Hepatic stellate cell (primary cell): ENCODE measurements at places on chromosomes 5 and 9.
A peak's percentile ranks its signal among the peaks of the same experiment; 100 is the strongest.

- DNase-seq, result no peak
Observed at GRCh38 chr5:82259172-82259800, 18.9 kb downstream of the RPS23 start.

DNA sequence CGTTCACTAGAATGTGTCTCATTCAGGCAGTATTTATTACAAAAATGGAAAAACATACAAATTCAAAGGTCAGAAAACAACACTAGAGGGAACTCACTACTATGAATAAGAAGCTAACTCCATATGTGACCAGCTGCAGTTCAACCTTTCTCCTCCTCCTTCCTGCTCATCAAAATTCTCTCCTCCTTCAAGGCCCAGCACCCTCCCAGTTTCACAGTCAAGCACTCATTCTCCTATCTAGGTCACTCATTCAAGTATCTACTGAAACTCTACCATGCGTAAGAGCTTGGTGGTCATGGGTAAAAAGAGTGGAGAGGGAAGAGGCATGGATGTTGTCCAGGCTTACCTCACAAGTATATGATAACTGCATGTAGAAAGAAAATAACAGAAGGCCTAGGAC lies 27.7 kb downstream of the ECPAS start:
- no peak for DNase-seq

DNA sequence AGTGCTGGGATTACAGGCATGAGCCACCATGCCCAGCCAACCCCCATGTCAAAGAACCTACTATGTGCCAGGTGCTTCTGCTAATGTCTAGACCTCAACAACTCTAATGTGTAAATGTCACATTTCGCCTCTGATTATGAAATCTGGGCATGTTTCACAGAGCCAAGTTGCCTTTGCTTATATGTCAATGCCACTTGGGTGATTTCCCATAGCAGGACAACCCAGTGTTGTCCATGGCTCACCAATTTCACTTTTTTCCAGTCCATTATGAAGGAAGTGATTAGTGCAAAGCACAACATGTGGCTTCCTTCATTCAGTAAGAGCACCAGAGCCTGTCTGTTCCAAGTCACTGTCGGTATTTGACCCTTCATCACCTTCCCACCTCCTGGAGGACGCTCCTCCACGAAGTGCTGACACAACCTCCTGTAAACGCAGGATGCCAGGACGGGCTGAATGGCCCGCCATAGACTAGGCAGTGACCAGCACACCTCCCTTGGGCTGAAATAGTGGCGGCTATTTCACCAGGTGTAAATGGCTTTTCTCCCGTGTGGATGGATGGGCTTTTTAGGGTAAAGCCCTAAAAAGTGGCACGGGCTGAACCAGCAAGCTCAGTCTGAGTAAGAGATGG lies 962 bp upstream of the PKN3 start:
- DNase-seq, result no peak

GRCh38 chr5:81226949-81227348 lies 6.2 kb upstream of the CKMT2 start:
- DNase-seq, result no peak

DNA sequence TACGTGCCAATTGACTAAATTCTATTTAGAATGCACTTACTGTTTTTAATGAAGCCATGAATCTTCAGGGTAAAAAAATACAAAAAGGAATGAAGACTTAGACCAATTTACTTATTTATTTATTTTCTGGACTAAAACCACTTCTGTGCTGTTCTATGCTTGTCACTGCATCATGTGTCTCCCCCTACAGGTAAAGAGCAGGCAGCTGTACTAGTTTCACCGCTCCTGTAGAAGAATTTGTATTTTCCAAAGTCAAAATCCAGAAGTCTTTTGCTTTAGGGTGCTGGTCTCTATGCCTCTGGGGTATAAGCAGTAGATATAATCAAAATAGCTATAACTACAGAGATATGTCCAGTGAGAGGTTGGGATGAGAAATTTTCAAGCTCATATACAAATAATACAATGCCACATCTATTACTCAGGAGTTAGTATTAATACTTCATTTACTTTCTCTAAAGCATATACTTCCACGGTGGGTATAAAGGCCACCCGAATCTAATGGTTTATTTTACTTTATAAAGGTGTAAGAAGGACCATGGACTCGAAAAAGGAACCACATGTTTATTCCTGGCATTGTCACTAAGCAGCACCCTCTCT lies 591.5 kb downstream of the RAB3C start:
- DNase-seq, result peak; percentile 6

DNA sequence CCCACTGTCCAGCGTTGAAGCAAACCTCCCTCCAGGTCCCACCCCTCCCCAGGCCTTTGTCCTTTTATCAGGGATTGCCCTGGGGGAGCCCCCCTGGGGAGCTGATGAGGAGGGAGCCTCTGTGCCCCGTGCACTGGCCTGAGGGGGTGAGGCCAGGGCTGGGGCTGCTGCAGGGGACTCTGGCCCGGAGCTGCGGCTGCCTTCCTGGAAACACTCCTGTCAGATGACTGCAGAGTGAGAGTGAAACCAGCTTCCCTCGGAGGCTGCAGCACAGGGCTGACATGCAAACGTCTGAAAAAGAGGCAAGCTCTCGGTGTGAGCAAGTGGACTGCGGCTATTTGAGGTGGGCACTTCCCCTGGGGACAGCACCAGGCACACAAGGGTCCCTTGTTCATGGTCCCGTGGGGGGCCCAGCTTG lies 4.6 kb upstream of the TRAF2 start:
- peak; percentile 71 for DNase-seq

- DNase-seq, result no peak
Observed at GRCh38 chr5:90446961-90447360, 27.6 kb downstream of the MBLAC2 start.
